ENCODE measurements at places on chromosomes 2 and 18.

- no peak for DNase-seq
Measured at GRCh38 chr18:46475390-46475752, 181.6 kb downstream of the LOXHD1 start.

- DNase-seq, result no peak
Measured at GRCh38 chr2:127743477-127744026, 42.3 kb downstream of the SFT2D3 start.

- no peak for DNase-seq
Measured at GRCh38 chr2:76019128-76019527, 308.4 kb upstream of the GCFC2 start.

DNA sequence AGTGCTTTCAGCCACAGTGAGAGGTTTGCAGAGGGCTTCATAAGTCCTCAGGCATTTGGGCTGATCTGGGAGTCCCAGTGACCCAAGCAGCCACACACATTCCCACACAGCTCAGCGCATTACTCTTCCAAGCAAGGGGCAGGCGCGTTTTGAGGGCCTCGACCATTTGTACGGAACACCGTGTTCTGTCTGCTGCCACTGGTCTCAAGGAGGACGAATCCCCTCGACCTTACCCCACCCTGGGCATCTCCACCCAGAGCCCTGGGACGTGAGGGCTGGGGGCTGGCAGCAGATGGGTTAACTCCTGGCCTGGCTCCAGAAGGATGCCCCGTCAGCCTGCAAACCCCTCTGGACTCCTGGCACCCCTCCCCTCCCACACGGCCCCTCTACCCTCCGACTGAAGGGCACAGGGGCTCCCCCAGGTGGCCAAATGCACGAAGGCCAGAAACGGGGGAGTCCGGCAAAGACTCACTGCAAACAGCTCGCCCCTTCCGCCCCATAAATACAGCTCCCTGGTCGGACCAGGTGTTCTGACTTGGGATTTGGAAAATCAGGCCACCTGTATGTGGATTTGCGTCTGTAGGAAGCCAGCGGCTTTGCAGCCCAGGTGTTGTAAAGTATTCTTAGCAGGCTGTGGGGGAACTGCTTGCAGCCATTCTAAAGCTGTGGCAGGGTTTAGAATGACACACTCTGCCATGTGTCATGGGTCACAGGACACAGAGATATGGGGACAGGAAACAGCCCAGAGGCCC is 33.6 kb upstream of the PTMA start:
- DNase-seq, result peak; percentile 26

GRCh38 chr2:176328149-176328548 is 58.9 kb downstream of the MTX2 start:
- no peak for DNase-seq

DNA sequence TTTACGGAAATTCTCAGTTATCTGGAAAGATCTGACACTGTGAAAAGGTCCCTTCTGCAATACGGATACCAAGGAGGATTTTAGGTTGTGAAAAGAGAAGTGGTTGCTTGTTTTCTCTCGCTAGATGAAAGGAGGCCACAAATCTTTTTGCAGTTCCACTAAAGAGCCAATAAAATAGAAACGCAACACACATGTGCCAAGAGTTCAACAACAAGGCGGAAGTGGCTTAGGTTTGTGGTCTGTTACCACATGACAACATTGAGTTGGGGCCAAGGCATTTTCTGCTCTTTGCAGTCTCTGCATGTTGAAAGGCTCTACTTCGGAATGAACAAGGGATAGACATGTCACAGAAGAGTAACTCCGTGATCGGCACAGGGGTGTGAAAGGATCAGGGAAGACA is 115.7 kb upstream of the OSR1 start:
- no peak for DNase-seq

DNA sequence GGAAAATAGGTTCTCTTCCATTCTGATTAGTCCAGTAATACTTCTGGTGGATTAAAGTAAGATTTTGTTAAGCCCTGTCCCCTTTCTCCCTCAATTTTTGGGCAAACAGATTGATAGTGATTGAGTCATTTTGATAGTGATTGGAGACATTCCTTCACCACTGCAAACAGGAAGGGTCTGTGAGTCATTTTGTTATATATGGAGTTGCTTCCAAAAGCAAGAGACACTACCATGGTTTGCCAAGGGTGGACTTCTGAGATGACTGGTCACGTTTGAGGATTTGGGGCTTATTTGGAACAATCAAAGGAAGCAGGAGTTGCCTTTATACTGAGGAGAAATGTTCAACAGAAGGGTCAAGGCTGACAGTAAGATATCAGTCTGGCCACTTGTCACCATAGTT is 249.9 kb downstream of the PARD3B start:
- no peak for DNase-seq

GRCh38 chr2:196128749-196129148 is 42.6 kb downstream of the STK17B start:
- no peak for DNase-seq

DNA sequence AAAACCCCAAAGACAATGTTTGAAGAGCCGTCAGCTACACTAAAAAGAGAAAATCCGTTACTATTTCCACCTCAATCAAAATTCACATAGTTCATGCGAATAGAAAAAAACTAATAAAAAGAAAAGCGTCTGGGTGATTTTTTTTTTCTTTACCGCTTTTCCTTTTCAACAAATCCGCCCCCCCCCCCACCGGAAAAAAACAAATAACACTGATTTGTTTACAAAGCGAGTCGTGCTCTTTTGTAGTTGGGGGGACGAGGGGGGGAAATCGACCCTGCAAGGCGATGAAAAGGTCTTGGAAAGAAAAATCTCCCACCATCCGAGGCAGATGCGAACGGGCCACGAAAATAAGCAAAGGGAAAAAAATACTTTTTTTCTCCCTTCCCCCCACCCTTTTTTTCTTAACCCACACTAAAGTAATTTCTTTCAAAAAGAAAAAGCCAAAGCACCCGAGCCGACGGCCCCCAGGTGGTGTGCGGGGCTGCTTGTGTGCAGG is 638 bp downstream of the ZNF521 start:
- DNase-seq, result no peak

GRCh38 chr2:48345176-48345575 is 184.8 kb upstream of the STON1 start:
- no peak for DNase-seq

GRCh38 chr2:122804494-122804893 is 1049.0 kb downstream of the TSN start:
- DNase-seq, result no peak

- no peak for DNase-seq
Measured at GRCh38 chr2:88265352-88266303, 95.5 kb downstream of the THNSL2 start.

DNA sequence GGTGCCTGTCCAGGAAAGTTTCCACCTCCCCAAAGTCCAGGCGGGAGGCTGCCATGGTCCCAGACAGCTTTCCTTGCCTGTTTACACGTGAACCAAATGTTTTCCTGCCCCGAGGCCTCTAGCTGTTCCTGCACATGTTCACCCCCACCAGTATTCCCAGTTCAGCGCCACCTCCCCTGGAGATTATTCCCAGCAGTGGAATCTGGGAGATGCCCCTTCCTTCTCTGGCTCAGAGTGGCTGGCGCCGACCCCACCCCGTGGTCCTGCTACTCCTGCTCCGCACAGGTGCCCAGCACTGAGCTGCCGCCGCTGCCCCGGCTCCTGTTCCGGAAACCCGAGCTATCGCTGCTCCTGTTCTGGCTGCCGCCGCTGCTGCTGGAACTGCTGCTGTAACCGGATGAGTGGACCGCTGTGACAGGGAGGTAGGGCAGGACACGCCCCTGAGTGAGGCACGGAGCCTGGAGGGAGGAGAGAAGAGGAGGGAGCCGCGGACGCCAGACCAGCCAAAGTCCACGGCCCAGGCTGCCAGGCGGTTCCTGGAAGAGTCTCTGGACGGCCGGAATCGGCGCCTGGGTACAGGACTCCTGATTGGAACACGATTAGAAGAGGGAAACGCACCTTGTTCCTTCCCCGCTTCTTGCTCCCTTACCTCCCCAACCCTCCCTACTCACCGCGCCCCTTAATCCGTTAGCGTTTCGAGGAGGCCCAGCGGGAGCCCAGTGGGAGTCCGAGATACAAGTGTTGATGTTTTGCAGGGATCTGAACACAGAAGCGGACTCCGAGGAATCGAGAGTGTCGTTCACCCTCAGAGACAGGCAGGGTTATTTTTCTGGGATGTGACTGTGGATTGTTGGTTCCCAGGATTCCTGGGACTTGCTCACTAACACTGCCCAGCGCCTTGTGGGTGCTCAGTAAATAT is at the start of gene PDE11A:
TSS of gene PDE11A (minus strand) at position 395 of the 919 bp plus-strand sequence. CDS start at position 55, 340 bp downstream.
- peak; percentile 57 for DNase-seq

Data from amniotic stem cell (primary cell).